Stimulated activated CD8-positive, alpha-beta memory T cell treated with anti-CD3 and anti-CD28 coated beads, Interleukin-4, amount 100 ng/mL, for 1 hour (primary cell): ENCODE measurements at places on chromosomes 12 and 14.

GRCh38 chr14:81400852-81401251 lies 728 bp upstream of the STON2 start:
- DNase-seq: no peak

- no peak for DNase-seq
These were observed 288.0 kb upstream of the NPAS3 start for GRCh38 chr14:32650665-32651064.

- no peak for DNase-seq
These were observed 6.8 kb upstream of the SYNE3 start for GRCh38 chr14:95523051-95523814.

- DNase-seq: no peak
These were observed 146.8 kb downstream of the CHST11 start for GRCh38 chr12:104603545-104603973.

GRCh38 chr12:25384893-25385248 lies 134.1 kb upstream of the KRAS start:
- DNase-seq: no peak

DNA sequence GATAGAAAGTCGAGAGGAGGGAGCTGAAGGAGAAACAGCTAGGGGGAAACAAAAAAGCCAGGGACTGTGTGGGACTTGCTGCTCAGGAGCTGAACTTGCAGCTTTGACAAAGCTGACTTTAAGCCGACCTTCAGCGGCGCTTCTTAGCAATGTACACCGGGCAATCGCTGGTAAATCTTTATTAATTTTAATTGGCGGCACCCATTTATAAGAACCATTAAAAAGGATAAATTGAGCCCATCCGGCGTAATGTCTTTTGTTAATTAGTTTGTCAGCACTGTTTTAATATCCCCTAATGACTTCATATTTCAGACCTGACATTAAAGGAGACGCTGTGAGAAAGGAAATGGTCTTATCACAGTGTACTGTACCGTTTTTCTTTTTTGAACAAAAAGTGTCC lies 86.2 kb upstream of the VASH1 start:
- no peak for DNase-seq

DNA sequence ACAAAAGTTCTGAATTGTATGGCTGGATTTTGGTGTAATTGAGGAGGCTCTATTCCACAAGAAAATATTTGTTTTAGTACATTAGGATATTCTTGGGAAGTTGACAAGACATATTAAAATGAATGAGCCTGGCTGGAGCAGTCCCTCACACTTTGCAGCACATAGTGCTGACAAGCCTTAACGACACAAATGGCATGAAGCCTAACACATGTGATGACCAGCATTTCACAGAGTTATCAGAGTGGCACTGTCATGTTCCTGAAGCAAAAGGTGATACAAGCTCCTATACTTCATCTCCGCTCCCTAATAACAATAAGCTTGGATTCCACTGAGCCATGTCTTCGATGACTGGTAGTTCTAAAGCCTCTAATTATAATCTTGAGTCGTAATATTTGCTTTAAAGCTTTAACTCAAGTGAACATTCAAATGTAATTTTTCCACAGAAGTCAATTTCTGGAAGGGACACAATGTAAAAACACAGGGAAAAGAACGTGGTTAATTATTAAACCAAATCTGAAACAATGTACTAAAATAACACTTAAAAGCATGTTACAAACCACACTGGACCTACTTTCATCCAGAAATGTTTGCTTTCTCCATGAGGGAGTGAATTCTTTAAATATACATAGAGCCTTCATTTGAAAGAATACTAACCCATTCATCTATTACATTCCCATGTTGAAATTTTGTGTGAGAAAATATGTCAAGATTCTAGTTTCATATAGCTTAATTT lies 49.6 kb downstream of the GRIP1 start:
- DNase-seq: no peak
